ENCODE measurements at places on chromosomes 1 and 21.

GRCh38 chr1:214824763-214825162, 221.8 kb downstream of the CENPF start:
- DNase-seq = no peak

GRCh38 chr1:203306965-203307541, 1.7 kb downstream of the BTG2 start:
- no peak for DNase-seq

GRCh38 chr1:161096015-161096414, 2.1 kb upstream of the KLHDC9 start:
- DNase-seq = no peak

- no peak for DNase-seq
These were observed 15.5 kb downstream of the IFNGR2 start for GRCh38 chr21:33418691-33419090.

DNA sequence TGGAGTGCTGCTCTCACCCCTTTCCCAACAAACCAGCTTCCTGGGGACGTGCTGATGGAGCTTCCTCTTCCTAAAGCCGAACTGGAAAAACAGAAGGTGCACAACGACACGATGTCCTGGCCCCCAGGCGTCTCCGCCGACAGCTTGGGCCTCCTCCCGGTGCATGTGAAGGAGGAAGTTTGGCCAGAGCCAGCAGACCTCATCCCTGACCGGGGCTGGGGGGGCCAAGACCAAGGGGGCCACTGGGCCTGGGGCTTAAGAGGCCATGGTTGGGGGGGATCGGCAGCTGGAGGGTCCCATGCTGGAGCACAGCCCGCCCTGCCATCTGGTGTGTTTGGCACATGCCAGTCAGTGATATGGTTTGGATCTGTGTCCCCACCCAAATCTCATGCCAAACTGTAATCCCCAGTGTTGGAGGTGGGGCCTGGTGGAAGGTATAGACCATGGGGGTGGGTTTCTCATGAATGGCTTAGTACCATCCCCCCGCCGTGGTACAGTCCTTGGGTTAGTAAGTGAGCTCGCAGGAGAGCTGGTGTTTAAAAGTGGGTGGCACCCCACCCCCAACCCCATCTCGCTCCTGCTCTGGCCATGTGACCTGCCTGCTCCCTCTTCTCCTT, 6.4 kb downstream of the HES4 start:
- no peak for DNase-seq

DNA sequence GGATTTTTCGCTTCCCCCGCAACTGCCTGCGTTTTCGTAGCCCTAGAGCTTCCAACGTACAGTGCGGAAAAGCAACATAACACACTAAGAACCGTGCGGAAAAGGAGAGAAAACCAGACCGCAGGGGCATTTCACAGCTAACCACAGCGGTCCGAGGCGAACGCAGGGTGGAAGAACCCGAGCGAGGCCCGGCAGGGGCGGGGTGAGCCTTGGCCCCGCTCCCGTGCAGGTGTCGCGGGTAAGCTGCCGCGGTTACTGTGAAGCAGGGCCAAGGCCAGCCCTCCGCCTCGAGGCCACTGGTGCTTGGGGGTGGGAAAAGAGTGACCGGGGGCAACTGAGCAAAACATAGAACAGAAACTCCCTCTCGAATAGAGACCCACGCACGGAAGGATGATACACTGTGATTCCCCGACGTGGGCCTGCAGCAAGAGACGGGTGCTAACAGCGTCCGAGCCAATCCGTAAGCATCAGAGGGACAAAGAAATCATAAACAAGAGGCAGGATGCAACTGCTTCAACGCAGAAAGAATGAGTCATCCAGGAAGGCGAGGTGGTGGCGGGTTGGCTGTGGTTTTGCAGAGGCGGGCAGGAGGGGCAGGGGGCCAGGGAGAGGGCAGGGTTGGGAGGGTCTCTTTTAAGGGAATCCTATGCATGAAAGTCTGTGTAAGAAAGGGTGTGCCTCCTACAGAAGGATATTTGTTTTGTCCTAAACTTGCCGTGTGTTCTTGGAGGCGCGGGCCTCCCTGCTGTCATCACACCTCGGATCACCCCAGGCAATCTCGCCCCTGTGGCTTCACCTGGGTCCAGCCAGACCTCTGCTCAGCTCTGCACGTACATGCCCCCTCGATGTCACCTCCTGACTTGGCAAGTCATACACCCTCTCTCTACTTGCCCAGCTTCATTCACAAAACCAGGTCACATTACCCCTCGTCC, 7.3 kb downstream of the GNG4 start:
- DNase-seq = no peak

GRCh38 chr21:27407271-27407670, 440.4 kb upstream of the ADAMTS5 start:
- DNase-seq = no peak

DNA sequence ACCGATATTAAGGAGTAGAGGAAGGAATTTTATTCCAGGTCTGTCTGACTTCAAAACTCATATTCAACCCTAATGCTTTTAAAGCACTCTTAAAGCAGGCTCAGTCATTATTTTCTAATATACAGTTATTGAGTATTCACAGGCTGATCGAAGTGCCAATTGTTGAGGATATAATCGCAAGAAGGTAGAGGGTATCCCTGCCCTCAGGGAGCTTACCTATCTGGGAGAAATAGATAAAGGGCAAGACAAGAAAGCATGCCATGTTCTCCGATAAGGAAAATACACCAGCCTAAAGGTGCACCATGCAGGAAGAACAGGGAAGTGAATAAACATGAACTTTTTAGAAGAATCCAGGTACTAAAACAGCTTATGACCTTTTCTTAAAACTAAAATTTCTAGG, 361.2 kb downstream of the SMYD3 start:
- no peak for DNase-seq

- no peak for DNase-seq
These were observed 293.6 kb downstream of the HLX start for GRCh38 chr1:221172841-221173240.

DNA sequence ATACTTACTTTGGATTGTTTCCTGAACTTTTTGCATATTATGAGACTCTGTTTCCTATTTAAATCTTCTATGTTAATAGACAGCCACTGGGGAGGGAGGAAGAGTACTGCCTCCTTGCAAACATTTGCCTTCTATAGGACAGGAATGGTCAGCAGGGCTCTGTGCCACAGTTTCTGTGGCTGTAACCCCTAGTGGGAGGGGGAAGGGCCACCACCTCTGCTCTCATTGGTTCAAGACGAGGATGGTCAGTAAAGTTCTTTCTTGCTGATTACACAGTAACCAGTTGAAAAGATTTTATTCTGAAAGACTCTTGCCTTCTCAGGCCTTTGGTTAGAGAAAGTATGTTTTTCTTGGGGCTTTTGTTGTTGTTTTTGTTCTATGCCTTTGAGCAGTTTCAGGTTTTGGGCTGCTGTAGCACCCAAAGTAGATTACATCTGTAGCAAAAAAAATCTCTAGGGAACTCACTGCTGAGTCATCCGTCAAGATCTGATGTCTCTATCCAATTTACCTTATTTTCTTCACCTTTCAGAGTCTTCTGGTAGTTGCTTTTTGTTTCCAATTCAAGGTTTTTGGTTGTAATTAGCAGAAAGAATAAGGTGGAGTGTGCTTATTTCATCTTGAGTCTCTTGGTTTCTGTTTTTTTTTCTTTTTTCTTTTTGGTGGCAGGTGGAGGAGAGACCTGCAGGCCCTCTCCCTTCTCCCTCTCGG, 23.1 kb downstream of the SLC35A3 start:
- DNase-seq = no peak

DNA sequence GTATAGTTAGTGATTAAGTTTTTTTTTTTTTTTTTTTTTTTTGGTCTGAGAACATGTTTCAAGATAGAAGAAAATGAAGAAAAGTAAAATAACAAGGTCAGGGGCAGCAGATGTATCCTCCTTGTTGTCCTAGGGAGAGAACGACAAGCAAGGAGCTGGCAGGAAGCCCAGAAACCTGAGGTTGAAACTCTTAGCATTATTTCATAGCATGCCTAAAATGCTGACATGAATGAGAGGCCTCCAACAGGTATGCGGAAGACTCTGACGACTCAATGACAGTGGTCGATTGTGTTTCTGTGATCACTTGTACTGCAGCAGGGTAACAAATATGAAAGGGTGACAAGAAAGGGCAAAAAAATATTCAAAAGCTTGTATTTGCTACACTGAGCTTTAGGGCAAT, 415.9 kb downstream of the PLA2G4A start:
- DNase-seq = peak; percentile 23

GRCh38 chr1:53545663-53546408, 86.6 kb downstream of the DMRTB1 start:
- no peak for DNase-seq

- no peak for DNase-seq
These were observed 94.6 kb downstream of the FGGY start for GRCh38 chr1:59391212-59392179.

GRCh38 chr1:170765712-170766330, 101.9 kb downstream of the PRRX1 start:
- peak; percentile 36 for DNase-seq

- DNase-seq = no peak
These were observed 124.5 kb downstream of the ATF6 start for GRCh38 chr1:161890574-161890973.

GRCh38 chr1:226111883-226112261, 49.4 kb downstream of the H3-3A start:
- no peak for DNase-seq

GRCh38 chr21:43972850-43973633, 39.1 kb upstream of the TRAPPC10 start:
- no peak for DNase-seq

DNA sequence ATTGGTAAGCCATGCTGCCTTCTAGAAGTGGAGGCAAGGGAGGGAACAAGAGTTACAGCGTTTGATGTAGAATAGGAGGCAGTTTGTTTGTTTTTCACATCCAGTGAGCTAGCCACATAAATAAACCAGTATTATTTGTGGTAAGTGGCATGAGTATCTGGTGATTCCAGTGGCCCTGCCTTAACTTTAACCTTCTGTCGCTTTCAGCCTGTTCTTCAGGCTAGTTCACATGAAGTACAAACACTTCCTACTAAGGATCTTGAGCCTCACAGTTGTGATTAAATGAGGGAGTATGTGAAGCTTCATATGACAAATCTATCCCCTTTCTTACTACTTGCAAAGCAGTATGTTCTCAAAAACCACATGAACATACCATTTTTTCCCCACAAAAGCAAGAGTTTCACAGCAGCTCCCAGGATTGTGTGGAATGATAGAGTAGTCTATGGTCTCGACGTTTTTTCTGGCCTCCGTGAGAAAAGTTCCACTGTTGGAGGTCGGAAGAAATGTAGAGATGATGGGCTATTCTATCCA, 59.5 kb downstream of the PHACTR4 start:
- no peak for DNase-seq

- no peak for DNase-seq
These were observed 52.7 kb downstream of the AGPAT3 start for GRCh38 chr21:43917515-43918384.

DNA sequence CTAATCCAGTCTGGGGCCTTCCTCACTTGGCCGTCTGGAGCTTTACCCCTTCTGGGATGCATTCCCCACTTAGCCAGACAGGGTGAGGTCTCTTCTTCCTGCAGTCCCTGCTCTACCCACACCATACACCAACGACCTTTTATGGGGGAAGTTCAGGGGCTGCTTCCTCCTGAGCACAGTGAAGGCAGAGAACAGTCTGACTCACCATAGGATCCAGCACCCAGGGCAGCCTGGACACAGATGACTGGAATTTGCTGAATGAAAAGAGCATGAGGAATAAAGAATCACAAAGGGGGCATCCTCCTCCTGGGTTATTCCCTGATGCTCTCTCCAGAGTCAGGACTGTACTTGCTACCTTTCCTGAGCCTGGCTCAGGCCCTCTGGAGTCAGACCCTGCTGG, 4.6 kb upstream of the FOXE3 start:
- DNase-seq = no peak

- DNase-seq = no peak
These were observed 123.6 kb downstream of the ELAVL4 start for GRCh38 chr1:50232336-50232735.

GRCh38 chr21:16476056-16476825, 746.5 kb downstream of the USP25 start:
- no peak for DNase-seq

- DNase-seq = peak; percentile 58
These were observed 138.4 kb downstream of the SYT2 start for GRCh38 chr1:202571719-202572339.

- DNase-seq = no peak
These were observed 7.7 kb downstream of the EPRS1 start for GRCh38 chr1:220038640-220039039.

DNA sequence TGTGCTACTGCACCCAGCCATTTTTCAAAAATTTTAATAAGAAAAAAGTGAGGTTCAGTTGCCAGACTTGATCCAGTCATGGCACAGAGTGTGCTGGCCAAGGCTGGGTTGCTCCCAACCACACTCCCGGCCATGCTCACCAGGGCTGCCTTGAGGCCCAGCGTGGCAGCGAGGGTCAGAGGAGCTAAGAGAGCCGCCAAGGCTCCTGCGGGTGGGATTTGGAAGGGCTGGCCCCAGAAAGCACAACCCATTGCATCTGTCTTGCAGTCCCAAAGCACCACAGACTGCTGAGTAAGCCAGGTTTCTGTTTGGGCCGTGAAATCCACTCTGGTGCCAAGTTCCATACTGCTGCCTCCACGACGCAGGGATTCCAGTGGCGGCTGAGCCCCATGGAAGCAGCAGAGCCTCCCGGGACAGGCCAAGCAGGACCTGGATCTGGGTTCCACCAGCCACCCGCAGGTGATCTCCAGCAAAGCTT, 22.6 kb downstream of the ZBTB17 start:
- no peak for DNase-seq

- no peak for DNase-seq
These were observed 165.9 kb downstream of the PCBP3 start for GRCh38 chr21:45809421-45809820.

- DNase-seq = peak; percentile 23
These were observed 34.3 kb upstream of the PPP1R15B start for GRCh38 chr1:204445860-204446412.

DNA sequence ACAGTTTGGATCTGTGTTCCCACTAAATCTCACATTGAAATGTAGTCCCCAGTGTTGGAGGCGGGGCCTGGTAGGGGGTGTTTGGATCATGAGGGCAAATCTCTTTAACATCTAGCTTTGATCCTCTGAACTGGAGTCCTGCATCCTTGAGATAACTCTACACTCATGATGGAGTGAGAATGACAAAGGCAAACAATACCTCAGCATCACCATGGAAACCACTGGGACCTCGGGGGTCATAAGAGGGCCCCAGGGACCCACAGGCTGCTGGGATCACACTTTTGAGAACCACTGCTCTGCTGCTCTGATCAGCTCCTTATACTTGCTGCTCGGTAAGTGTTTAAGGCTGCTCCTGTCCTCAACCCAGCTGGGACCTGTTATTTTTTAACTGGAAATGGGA, 13.4 kb upstream of the OBSCN start:
- no peak for DNase-seq

GRCh38 chr1:213371847-213372619, 321.0 kb downstream of the RPS6KC1 start:
- no peak for DNase-seq

DNA sequence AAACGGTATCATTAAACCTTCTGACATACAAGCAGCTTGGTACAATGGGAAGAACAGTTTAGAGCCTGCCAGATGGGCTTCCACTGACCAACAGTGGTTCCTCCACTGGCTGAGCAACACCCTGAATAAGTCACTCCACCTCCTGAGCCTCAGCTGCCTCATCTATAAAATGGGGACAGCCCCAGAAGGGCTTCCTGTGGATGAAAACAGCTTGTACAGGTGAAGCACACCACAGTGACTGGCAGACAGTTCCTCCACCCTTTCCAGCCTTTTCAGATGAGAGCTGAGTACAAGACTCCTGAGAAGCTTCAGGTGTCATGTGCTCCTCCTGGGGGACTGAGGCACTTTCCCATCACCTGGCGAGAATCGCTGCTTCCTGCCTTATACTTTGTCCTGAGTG, 2.1 kb downstream of the CAPZB start:
- no peak for DNase-seq

Data from cerebellar cortex (tissue), 1 donor.